ENCODE measurements at places on chromosomes 5 and 9.

DNA sequence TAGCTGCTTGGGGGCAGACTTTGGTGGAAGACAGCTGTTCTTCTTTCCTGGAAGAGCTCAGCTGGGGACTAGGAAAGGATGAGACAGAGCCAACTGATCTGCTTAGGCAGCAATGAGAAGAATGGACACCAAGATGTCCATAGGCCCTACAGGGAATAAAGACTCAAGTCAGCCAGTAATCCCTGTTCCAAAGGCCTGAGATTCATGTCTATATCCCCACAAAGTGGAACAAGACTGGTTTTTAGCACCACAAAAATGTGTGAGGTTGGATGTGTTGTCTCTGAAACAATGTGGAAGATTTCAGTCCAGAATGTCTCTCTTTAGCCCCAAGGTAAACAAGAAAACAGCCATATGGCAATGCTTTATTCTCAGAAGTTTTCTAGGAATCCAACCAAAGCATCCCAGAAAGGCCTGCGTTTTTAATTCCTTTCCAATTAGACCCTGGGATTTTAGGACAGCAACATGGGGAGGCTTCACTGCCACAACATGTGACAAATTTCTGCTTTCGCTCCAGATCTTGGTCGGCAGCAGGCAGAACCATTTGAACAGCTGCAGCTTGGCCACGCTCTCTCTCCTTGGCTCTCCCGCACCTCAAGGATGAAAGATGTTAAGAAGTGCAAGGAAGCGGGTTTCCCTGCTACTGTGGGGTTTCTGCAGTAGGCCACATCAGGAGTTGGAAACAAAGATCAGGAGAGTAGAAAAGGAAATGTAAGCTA is 245.1 kb downstream of the FSTL4 start:
- DNase-seq: no peak

DNA sequence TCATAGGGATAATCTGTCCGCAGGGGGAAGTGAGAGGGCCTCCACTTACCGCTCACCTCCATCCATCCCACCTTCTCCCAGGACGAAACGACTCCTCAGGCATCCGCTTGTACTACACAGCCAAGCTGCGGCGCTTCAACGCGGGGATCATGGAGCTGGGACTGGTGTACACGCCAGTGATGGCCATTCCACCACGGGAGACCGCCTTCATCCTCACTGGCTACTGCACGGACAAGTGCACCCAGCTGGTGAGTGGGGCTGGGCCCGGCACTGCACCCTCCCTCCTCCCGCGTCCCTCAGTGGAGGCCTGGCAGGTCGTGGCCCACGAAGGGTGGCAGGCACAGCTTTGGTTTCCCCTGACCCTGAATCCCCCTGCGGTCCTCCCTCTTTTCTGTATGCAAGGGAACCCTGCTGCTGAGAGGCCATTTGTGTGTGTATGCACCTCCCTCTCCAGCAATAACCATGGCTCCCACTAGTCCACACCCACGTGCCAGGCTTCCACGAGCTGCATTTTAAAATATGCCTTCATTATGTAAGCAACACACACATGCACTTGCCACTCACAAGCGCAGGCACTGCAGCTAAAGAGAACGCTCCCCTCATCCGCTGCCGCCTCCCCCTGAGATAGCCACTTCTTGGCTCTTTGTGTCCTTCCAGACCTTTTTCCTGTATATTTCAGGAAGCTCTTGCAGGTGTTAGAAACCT is 11.8 kb downstream of the DBH start:
- DNase-seq: no peak

DNA sequence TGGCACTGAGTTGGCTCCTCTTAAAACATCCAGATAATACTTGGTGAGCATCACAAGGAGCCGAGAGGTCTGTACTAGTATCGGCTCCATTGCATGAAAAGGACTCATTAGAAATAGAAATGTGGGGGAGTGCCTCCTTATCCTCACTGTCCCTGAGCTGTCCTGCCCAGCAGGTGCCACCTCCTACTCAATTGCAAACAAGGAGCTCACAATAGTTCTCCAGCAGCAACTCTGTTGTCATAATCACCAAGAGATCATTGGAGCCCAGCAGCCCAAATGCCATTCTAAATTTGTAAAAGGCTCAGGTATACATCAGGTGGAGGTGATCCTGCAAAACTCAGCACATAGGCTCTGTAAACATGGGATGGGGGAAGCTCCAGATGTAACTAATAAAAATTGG is 99.1 kb downstream of the PLK2 start:
- no peak for DNase-seq

GRCh38 chr5:87300744-87301143 is 33.1 kb downstream of the RASA1 start:
- DNase-seq: no peak

DNA sequence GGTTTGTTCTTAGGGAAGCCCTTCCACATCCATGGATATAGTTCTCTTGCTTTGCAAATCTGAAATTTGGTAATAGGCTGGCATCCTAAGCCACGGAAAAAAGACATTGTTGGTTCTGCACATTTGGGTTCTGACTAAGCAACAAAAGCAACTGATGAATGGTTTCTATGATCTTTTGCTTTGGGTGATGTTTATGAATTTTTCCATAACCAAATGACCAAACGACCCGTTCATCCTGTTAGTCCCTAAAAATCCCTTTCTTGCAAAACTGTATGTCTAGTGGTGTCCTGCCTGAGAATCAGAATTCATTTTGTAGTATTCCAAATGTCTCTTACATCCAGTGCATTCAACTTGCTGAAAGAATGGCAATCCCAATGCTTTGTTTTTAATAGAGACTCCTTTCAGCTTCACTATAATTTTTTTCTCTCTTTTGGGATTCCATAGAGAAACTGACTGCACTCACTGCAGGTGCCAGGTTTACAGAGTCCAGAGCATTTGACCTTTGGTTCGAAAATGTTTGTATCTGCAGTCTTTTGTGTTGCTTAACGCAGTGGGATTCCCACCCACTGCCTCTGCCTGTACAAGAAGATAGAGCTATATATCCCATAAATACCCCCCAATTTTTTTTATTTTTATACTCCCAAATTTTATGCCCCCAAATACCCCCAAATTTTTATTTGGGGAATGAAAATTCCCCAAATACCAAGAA is 4.7 kb downstream of the SPTAN1 start:
- no peak for DNase-seq

DNA sequence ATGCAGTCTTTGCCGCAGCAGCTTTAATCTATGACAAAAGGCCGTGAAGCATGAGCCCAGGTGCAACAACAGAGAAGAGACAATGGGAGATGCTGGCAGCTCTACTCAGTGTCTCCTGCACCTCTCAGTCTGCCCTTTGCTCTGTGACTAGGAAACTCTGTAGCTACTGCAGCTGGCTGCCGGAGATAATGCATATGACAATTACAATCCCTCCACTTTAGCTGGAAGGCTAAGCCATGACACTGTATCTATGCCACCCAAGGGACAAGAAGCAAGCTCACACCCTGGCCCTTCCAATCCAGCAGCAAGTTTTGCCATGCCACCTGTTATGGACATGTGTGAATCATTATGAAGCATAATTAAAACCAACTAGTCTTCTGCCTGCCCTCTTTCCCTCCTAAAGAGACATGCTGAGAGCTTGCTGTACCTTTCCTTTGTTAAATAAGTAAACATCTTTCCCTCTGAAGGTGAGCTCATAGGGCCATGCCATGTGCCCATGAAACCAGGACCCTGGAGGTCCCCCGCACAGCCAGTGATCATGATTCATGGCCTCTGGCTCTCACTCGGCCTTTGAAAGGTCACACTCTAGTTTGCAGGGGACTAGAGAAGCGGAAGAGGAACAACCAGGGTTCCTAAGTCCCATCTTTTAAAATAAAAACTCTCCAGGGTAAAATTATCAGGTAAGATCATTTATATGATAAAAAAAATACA is 219.4 kb downstream of the SPOCK1 start:
- no peak for DNase-seq

DNA sequence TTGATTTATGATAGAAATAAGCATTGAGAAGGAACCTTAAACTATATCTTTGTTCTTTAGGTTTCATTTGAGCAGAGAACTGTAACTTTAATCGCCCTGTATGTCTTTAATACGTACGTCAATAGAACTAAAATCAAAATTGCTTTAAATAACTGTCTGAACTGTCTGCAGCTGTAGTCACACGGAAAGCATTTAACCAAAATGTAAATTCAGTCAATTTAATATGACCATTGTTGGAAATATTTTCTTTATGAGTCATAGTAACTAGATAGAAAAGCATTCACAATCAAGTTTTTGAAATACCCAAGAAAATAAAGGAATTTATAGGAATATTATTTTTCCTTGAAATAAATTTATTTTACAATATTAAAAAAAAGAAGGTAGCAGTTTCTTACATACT is 157.1 kb upstream of the CDH6 start:
- DNase-seq: no peak

DNA sequence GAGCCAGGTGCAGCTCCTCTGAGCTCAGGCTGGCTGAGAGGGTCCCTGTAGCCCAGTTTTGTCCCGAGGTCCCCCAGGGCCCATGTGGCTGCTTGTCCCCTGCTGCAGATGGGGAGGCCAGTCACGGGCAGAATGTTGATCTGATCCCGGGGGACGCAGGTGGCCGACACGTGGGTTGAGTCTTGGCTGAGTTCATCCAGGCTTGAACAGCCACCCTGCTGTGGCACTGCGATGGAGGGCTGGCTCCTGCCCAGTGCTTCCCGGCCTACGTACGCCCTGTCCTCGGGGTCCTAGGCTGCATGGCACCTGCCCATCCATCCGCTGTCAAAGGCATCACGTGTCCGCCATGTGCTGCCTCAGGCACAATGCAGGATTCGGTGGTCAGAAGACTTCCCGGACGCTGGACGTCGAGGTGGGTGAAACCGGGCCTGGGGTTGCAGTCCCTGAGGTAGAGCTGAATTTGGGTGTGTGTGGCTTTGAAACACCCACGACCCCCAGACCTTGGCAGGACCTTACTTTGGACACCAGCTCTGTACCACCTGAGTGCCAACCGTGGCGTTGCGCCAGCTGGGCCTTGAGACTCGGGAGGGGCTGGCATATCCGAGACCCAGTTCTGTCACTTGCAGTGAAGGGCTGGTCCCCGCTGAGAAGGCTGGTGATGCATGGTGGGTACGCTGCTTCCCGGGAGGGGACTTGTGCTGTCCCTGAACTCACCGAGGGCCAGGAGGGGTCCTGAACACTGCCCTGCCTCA is 22.3 kb downstream of the RXRA start:
- no peak for DNase-seq

DNA sequence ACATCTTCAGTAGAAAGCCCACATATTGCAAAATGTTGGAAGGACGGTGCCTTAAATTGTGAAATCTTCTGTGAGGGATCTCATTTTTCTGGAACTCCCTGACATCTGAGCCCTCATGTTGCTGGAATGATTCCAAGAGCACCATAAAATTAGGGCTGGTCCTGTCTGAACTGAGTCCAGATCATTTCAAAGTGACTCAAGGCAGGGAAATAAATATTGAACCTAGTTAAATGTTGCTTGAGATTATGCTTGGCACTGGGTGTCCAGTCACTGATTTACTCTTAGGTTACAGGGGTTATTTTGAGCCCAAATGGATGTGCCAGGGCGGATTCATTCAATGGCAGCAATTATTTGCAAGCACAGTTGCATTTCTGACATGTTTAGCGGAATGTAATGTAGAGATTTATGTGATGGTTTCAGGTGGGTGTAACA is 437.0 kb downstream of the PIK3R1 start:
- DNase-seq: no peak

GRCh38 chr9:20643660-20644059 is 21.4 kb upstream of the MLLT3 start:
- no peak for DNase-seq

DNA sequence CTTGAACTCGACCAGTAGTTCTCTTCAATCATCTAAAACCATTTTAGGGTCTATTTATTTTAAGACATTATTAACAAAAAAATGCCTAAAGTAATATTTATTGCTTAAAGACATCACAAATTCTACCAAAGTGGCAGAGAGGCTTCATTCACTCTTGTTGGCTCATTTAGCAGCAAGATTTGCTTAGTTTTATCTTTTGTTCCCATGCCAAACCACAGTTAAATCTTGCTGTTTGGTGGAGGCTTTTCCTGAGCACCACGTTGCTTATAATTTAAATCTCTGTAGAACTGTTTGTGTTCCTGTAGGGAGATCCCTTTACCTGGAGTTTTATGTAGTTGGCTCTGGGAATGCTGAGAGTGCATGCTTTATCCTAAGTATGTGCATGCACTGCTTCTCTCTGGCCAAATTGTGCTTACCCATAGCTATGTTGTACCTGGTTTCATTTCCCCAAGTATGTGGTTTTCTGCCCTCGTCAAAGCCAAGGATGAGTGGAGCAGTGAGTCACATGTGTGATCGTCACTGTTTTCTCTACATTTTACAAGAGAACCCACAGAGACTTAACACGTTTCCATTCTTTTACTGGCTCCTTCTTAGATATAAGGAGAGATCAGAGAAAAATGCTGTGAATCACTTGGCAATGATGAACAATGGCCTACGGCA is 42.1 kb upstream of the MAST4 start:
- DNase-seq: peak; percentile 64

DNA sequence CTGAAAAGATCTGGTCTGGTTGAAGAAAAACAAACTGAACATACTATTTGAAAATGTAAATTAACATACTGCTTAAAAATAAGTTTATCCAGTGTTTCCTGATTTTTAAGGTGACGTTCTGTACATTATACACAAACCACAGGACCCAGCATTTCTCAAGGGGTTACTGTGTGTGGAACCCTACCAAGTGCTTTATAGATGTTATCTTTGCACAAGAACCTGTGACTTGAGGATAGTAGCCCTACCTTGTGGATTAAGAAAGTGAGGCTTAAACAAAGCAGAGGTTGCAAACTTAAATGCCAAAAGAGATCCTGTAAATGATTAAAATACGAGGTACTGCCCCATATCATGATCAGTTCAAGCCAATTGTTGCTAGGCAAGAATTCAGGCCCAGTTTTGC is 4.7 kb downstream of the KLF9 start:
- no peak for DNase-seq

DNA sequence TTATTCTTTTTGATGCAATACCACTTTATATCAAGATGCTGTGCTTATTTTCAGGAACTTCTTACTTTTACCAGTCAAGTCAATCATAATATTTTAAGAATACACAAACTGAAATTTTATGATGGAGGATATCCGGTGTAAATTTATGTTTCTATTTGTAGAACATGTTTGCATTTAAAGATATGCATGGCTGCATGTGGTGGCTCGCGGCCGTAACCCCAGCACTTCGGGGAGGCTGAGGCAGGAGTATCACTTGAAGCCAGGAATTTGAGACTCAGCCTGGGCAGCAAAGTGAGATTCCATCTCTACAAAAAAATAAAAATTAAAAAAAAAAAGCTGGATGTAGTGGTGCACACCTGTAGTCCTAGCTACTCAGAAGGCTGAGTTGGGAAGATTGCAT is 73.5 kb upstream of the ALDH1A1 start:
- DNase-seq: no peak

Measured in GM12864 (cell line).